ENCODE measurements at places on chromosomes 3 and 15.

DNA sequence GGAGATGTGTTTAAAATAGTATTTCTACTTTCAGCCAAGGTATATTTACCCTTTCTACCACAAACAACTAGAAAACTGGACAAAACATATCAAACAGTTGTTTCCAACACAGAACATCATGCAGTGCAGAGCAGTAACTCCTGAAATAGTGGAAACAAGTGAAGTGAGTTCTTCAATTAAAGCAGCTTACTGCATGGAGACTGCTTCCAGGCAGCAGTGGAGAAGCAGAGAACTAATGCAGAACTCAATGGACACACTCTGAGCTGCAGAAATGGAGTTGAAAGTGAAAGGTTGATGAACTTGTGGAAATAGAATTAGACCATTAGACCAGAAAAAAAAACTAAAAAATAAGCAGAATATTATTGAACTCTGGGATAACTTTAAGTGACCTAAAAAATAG lies 478.9 kb downstream of the CNTN6 start:
- no peak for DNase-seq

GRCh38 chr15:92492551-92493115 lies 99.0 kb downstream of the ST8SIA2 start:
- peak; percentile 71 for DNase-seq

- DNase-seq: peak; percentile 84
These were observed 1.4 kb upstream of the ROBO2 start for GRCh38 chr3:77038468-77038929.

GRCh38 chr3:124336067-124336656 lies 344.2 kb upstream of the ROPN1 start:
- no peak for DNase-seq

- no peak for DNase-seq
These were observed 15.2 kb upstream of the RARRES1 start for GRCh38 chr3:158747417-158747816.

DNA sequence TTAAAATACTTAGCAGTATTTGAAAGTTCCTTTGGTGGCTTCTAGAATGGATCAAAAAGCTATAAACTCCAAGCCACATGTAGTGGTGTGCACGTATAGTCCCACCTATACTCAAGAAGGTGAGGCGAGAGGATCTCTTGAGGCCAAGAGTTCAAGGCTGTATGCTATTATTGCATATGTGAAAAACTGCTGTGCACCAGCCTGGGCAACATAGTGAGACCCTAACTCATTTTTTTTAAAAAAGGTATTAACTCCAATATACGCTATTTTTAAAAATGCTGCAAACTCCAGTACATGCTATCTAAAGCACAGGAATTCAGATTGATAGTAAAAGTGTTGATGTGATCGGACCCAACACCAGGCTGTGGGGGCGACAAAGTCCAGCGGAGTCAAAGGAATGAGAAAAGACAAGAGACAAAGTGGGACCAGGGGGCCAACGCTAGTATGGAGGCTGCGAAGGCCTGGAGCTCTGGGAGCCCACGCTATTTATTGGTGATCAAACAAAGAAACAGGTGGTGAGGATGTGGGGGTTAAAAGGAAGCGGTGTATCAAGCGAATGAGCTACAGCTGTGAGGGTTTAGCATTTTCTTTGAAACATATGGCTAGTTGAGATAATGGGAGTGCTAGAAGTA lies 66.6 kb downstream of the ARIH1 start:
- no peak for DNase-seq

GRCh38 chr3:49785565-49786356 lies 581 bp downstream of the IP6K1 start:
- no peak for DNase-seq

DNA sequence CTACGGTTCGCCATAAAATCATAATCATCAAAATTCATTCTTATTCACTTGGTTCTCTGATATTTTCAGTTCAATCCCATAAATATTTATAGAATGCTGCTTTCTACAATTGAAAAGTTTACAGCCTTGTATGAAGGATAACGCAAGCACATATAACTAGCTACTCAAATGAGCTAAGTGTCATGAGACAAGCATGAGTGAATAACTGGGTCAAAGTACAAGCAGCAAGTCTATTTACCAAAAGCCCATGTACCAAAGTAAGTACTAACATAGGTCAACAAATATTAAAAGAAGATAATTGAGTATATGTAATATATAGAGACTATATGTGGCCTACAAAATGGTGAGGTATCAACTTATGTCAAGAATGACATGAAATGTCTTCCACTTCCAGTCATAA lies 596.6 kb downstream of the GBE1 start:
- DNase-seq: no peak

DNA sequence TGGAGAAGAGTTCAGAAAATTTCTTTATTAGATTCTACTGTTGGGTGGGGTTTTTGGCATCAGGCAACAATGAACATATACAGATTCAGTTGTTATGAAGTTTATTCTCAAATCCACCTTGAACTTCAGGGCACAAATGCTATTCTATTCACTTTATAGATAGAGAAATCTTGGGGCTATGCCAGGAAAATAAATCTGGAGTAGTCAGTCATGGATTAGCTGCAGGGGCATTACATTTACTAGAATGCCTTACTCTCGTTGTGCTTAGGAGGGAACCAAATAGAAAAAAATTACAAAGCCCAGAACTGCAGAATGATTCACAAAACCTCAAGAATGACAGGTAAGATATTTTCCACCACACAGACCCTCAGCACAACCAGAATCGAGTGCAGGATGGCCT lies 216.7 kb downstream of the CDIN1 start:
- no peak for DNase-seq

All from fibroblast of upper back skin (primary cell).